ENCODE measurements at places on chromosomes 4 and X.

- peak; percentile 55 for DNase-seq
Measured at GRCh38 chr4:98482847-98483806, 175.3 kb downstream of the TSPAN5 start.

- no peak for DNase-seq
Measured at GRCh38 chr4:122960611-122961000, 38.2 kb upstream of the NUDT6 start.

DNA sequence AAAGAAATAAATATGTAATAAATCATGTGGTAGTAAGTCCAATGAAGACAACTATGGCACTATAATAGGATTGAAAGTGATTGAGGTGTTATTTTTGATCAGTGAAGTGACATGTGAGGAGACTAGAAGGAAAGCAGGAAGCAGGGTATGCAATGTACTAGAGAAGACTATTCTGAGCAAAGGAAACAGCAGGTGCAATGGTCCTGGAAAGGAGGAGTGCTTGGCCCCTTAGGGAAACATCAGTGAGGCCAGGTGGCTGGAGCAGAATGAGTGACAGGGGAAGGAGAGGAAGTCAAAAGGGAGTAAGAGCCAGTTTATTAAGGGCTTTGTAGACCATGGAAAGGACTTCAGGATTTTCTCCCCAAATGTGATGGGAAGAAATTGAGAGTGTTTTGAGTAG is 207.6 kb upstream of the HCCS start:
- no peak for DNase-seq

DNA sequence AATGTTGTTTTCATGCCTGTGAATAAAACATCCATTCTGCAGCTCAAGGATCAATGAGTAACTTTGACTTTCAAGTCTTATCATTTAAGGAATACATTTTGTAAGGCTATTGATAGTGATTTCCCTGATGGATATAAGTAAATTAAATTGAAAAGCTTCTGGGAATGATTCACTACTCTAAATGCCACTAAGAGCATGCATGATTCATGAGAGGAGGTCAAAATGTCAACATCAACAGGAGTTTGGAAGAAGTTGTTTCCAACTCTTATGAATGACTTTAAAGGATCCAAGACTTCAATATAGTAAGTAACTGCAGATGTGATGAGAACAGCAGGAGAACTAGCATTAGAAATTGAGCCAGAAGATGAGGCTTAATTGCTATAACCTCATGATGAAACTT is 1487.3 kb downstream of the PCDH7 start:
- DNase-seq = no peak
